ENCODE measurements at places on chromosomes 1 and 21.

GRCh38 chr1:63718541-63718970 lies 55.3 kb upstream of the ROR1 start:
- DNase-seq: no peak

DNA sequence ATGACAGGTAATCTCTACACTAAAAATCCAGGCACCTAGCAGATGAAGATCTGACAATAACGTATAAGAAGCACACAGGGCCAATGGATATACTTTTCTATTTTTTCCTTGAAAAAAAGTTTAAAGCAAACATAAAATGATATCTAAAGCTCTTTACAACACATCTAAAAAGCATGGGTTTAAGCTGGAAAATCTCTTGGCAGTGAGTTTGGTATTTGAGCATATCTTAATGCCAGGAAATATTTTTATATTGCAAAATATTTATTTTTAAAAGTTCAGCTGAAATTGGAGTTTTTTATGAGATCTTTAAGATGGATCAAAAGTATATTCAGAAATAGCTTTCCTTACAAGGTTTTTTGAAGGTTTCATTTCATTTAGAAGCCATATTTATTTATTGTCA lies 40.5 kb downstream of the SLC5A9 start:
- no peak for DNase-seq

DNA sequence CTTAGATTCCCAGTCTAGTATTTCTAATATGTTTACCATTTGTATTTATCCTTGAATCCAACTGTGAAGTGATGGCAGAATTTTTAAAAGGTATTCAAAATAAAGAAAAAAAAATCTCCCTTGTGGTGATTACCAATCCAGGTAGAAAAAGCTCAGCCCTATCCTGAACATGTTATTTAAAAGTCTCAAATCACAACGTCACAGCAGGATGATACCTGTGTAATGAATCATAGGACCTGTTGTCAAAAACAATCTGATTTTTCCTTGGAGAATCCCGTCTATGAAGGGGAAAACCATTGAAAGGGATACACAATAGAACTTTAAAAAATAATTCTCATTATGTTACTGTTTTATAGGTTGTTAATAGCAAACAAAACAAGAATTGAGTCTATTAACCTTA lies 76.9 kb upstream of the LBR start:
- no peak for DNase-seq

DNA sequence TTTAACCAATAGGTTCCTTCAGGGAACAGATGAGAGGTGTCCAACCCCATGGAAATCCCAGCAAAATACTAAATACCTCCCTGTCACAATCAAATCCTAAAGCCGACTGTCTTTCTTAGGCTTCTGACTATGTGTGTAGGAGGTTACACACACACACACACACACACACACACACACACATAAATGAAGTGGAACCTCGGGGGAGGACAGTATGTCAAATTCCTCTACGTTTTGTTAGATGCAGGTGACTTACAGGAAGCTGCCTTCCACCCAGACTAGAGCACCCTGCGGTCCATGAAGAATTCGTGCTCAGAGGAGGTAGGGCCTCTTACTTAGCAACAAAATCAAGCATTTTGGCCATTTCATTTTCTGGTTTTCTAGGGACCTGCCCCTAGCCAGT lies 16.4 kb downstream of the RSPH1 start:
- no peak for DNase-seq

GRCh38 chr1:22350171-22350923 lies 101.3 kb upstream of the ZBTB40 start:
- DNase-seq: no peak

DNA sequence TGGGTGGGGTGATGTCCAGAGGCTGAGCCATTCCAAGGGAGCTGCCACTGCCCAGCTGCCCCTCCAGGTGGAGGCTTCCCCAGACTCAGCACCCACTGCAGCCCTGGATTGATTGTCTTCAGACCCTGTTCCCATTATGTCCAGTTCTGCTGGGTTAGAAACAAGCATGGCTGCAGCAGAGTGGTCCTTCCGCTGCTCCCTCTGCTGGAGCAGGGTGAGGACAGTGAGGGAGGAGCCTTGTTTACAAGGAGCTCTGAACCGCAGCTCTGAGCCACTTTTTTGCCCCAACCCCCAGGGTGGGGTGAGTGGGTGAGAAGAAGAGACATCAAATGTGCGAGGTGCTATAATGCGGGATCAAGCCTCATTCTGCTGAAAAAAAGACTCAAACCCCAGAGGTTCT lies 2.3 kb downstream of the TNNT2 start:
- DNase-seq: no peak

- no peak for DNase-seq
Measured at GRCh38 chr1:228089519-228090380, 7.2 kb downstream of the ARF1 start.

GRCh38 chr21:26273686-26274313 lies 103.2 kb upstream of the APP start:
- DNase-seq: no peak

GRCh38 chr1:22861764-22862440 lies 110.8 kb downstream of the LACTBL1 start:
- no peak for DNase-seq

DNA sequence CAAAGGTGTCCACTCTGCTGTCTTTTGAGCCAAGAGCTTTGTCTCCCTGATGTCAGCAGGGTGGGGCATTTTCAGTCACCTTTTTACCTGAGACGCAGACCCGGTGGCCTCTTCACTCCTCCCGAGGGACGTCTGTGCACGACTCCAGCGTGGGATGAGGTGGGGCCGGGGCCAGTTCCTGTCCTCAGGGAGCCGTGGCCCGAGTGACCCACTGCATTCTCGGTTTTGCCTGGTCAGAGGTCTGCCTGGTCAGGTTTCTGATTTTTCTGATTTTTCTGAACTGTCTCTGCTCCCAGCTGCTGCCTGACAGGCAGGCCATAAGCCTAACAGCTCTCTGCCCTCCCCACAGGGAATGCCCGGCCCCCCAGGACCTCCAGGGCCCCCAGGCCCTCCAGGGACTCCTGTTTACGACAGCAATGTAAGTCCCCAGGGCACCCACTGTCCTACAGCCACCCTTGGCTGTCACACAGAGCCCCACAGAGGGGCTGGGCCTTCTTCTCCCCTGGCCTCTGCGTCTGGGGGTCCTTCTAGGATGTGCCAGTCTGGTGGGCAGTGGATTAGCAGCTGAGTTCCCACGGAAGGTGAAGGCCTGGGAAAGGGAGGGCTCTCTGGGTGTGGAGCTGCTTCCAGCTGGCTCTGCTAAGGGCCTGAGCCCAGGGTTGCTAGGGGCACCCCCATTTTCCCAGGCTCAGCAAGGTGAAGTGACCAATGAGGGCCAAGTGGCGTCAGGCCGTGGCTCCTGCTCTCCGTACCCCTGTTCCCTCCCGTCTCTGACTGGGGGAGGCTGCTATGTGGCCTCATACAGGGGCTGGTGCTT lies 45.9 kb downstream of the SLC19A1 start:
- no peak for DNase-seq

GRCh38 chr1:203252678-203253077 lies 23.2 kb upstream of the CHIT1 start:
- DNase-seq: no peak

GRCh38 chr1:18936814-18937481 lies 19.5 kb downstream of the IFFO2 start:
- DNase-seq: no peak

GRCh38 chr1:208216806-208217205 lies 27.4 kb downstream of the PLXNA2 start:
- no peak for DNase-seq

- no peak for DNase-seq
Measured at GRCh38 chr1:206933333-206933945, 11.7 kb upstream of the FCMR start.

DNA sequence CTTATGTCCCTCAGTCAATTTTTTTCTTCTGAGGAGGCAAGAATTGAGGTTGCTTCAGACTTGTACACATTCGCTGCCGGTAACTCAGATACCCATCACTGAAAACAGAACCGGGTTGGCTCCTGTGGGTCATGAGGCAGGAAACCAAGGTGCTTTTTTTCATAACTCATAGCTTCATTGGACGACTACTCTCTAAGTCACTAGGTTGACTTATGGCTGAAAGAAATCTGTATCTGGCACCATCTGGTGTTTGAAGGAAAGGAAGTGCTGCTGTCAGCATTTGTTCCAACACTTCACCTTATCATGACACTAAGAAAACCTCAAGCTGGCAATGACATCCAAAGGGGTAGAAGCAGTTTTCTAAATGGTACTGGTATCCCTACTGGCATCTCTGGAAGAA lies 82.3 kb downstream of the TBX19 start:
- no peak for DNase-seq

GRCh38 chr1:186512698-186513457 lies 52.0 kb upstream of the PDC start:
- DNase-seq: no peak

- no peak for DNase-seq
Measured at GRCh38 chr1:84770481-84770880, 80.2 kb upstream of the SSX2IP start.

- DNase-seq: peak; percentile 93
Measured at GRCh38 chr1:154750681-154751665, 119.1 kb downstream of the KCNN3 start.

DNA sequence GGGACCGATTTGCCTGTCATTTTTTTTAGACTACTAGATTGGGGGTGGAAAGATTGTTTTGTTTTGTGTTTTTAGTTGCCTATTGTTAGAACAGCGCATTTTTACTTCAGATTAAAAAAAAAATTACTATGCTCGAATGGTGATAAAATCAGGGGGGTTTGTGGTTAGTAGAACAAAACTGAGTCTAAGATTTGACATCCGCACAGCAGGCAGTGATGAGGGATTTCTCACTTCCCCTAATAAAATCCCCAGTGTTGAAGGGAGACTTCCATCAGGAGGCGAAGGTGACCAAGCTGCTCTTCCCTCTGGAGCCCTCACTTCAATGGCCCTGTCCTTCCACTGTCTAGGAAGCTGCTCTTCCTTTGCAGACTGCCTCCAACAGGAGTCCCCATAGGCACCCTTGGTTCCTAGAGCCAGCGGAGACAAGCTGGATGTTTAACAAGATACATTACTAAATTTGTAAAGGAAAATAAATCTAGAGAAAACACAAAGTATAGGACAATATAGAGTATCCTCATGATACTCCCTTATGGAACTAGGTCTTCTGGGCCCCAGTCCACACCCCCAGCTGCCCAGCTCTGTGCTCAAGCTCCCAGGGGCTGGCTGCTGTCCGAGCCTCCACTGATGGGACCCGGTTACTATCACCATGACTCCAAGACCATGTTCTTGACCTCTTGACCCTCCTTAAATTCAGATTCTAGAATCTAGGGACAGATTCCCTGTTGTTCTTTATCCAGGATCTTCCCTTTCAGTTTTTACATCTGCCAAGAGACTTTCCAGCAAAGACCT lies 31.0 kb downstream of the TENT5C start:
- no peak for DNase-seq

DNA sequence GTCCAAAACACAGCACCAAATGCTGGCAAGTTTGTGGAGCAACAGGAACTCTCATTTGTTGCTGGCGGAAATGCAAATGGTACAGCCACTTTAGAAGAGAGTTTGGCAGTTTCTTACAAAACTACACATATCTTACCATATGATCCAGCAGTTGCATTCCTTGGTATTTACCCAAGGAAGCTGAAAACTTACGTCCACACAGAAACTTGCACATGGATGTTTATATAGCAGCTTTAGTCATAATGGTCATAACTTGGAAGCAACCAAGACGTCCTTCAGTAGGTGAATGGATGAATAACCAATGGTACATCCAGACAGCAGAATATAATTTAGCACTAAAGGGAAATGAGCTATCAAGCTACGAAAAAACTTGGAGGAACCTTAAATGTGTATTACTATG lies 66.4 kb downstream of the MARK1 start:
- DNase-seq: no peak

GRCh38 chr1:161725908-161726472 lies 4.6 kb downstream of the FCRLB start:
- DNase-seq: peak; percentile 15

GRCh38 chr1:26119892-26120608 lies 8.4 kb downstream of the PDIK1L start:
- DNase-seq: no peak

DNA sequence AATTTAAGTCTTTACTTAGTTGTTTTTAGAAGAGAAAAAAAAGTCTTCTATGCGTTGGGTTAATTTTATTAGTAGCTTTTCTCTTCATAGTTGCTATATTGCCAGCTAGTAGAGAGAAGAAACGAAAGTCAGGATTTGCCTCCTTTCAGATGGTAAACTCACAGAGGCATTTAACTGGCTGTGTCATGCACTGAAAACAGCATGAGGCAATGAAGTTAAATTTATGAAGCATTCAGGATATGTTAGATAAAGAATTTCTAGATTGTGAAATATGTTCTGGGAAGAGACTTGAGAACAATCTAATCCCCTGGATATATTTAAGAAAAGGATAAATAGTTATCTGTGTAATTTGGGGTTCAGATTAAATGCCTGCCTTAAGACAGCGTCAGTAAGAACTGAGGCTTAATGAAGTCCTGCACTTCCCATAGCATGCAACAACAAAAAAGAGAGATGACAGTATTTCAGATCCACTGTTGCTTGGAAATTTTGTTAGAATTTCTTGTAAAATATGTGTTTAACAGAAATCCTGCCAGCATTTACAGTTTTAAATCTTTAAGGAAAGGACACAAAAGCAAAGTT lies 1.7 kb downstream of the ANGPTL1 start:
- no peak for DNase-seq

GRCh38 chr1:175270361-175270760 lies 77.8 kb upstream of the KIAA0040 start:
- DNase-seq: no peak

- no peak for DNase-seq
Measured at GRCh38 chr1:2639607-2640521, 7.0 kb upstream of the MMEL1 start.

GRCh38 chr1:227887697-227888403 lies 59.9 kb downstream of the WNT9A start:
- DNase-seq: peak; percentile 82

- no peak for DNase-seq
Measured at GRCh38 chr1:71745326-71745725, 537.0 kb downstream of the NEGR1 start.

GRCh38 chr1:20343149-20343937 lies 52.7 kb downstream of the VWA5B1 start:
- DNase-seq: no peak

DNA sequence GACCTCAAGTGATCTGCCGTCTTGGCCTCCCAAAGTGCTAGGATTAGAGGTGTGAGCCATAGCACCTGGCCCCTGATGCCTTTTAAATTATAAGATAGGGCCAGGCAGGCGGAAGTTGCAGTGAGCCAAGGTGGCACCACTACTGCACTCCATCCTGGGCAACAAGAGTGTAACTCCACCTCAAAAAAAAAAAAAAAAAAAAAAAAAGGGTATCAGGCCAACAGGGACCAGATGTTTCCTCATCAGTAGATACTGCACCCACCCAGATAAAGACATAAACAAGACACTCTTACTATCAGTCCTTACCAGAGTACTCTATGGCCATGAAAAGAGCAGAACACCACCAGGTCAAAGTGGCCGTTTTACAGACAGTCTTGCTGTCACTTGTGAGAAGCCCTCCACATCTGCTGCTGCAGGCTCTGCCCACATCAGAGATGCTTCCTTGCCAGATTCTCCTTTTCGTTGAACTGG lies 3.3 kb downstream of the C21orf58 start:
- DNase-seq: no peak

Data from NCI-H510A (cell line).